MCF 10A (cell line): ENCODE measurements at places on chromosomes 7 and 10. TPM values are rescaled to one million over a fixed set of nuclear protein-coding genes. Genes with fewer than 3 reads are reported as not detected.

DNA sequence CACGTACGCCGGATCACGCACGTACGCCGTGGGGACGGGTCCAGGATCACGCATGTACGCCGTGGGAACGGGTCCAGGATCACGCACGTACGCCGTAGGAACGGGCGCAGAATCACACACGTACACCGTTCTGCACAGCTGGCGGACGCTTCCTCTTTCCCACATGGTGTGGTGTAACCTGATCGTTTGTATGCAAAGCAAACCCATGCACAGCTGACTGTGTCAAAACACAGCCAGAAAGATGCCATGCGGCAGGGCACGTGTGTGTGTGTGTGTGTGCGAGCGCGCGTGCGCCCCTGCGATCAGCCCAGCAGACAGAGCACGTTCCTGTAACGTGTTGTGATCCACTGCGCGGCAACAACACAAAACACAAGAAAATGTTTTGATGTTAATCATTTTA lies 573.6 kb downstream of the DNAJB6 start:
- no peak overlapping the region for H3K4me3 ChIP-seq
- no peak for DNase-seq
- no peaks in the 10 kb centered on the region for H3K27me3 ChIP-seq

- H3K4me3 ChIP-seq, result no peak overlapping the region
- peaks cover 69% of the 10 kb centered on the region for H3K27me3 ChIP-seq
- no peak overlapping the region for H3K27ac ChIP-seq
Measured at GRCh38 chr10:23199768-23200511, 7.8 kb downstream of the PTF1A start.

DNA sequence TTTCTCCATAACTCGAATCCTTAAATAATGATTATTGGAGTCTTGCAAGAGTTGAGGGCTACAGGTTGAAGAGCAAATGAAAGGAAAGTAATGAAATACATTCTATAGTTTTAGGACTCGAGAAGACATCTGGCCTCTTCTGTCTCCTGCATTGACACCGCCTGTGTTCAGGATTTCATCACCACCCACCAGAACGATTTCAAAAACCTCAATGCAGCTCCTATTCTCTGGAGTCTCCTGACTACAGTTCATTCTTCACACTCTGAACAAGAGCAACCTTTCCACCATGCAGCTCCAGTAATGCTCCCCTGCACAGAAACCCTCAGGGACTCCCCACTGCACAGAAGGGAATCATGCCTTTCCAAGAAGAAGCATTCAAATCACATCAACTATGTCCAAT lies 5.5 kb downstream of the IL15RA start:
- H3K36me3 ChIP-seq, result no peaks in the 10 kb centered on the region
- H3K27ac ChIP-seq, result peak overlapping the region; percentile 80
- no peak overlapping the region for H3K4me3 ChIP-seq
- DNase-seq, result no peak
- no peaks in the 10 kb centered on the region for H3K27me3 ChIP-seq

PILRA gene
- 0.65 and 1.6 TPM in 2 replicates for total RNA-seq

RNLS gene
- not detected in 2 replicates for total RNA-seq

PRSS37 gene
- total RNA-seq, result not detected in 2 replicates
